ENCODE measurements at places on chromosomes 6 and 20.

GRCh38 chr6:69719602-69720193 is 77.1 kb downstream of the LMBRD1 start:
- DNase-seq: no peak

GRCh38 chr6:24614043-24614420 is 32.0 kb downstream of the KIAA0319 start:
- no peak for DNase-seq

- no peak for DNase-seq
These were observed 310.0 kb upstream of the PRND start for GRCh38 chr20:4411744-4412143.

DNA sequence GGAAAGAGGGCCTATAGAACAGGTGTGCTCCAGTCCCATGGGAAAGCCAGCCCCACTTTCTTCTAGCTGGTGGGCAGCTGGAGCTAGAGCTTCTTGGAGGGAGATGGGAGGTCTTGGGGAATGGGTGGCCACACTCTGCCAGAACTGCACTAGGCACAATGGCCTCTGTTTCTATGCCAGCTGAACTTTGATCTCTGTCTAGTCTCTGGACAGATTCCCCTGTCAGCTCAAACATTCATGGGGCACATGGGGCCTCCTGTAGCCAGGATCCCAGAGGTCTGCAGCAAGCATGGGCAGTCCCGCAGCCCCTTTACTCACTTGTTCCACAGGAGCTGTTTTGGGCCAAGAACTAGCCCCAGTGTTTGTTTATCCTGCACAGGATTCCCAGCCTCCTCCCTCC is 591.3 kb upstream of the HS3ST5 start:
- DNase-seq: no peak

DNA sequence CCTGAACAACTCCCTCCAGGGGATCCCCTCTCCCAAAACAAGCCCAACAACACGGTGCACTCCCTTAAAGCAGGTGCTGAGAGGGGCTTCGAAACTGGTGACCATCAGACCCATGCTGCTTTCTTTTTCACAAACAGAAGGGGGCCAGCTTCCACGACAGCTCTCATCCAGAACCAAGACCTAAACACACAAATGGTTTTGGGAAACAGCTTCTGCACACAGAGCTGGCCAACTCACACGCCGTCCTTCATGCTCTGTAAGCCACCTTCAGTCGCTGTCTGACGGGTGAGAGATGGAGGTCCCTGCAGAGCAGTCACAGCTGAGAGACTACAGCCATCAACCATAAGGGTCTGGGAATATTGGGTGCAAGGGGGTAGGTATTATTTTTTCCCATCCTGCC is 76.3 kb downstream of the ZMYND8 start:
- DNase-seq: no peak

GRCh38 chr6:37882724-37883413 is 63.3 kb downstream of the ZFAND3 start:
- DNase-seq: no peak

DNA sequence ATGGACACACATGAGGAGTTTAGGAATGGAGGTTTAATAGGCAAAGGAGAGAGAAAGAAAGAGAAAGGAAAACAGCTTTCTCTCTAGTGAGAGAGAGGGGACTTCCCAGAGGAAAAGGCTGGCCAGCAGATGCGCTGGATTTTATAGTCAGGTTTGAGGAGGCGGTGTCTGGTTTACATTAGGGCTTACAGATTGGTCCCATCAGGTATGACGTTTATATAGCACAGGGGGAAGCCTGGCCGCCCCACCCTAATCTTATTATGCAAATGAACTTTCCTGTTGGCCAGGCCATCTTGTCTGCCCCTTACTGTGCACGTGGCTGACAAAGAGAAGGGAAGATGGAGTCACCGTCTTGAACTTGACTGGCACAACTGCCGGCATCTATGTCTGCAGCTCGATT is 86.6 kb upstream of the QKI start:
- DNase-seq: no peak

DNA sequence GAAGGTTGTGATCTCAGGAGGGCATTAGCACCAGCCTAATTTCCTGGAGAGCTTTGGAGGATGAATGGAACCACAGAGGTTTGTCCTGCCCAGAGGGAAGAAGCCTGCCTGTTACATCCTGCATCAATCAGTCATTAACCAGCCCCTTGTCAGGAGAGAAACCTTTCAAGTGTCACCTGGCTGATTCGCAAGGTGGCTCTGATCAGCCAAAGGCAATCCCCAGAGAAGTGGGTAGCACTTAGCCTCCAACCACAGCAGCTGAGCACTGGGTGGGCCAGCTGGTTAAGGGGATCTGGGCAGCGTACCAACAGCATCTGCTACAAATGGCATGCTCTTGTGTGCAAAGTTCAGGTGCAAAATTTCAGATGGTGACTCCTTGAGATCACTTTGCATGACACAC is 26.9 kb downstream of the ANKEF1 start:
- DNase-seq: no peak

- DNase-seq: peak; percentile 66
These were observed 1.3 kb downstream of the PLCG1 start for GRCh38 chr20:41138475-41139226.

GRCh38 chr6:21102201-21102600 is 491.4 kb upstream of the SOX4 start:
- DNase-seq: no peak

- no peak for DNase-seq
These were observed 171.3 kb downstream of the SLC16A10 start for GRCh38 chr6:111258615-111259088.

DNA sequence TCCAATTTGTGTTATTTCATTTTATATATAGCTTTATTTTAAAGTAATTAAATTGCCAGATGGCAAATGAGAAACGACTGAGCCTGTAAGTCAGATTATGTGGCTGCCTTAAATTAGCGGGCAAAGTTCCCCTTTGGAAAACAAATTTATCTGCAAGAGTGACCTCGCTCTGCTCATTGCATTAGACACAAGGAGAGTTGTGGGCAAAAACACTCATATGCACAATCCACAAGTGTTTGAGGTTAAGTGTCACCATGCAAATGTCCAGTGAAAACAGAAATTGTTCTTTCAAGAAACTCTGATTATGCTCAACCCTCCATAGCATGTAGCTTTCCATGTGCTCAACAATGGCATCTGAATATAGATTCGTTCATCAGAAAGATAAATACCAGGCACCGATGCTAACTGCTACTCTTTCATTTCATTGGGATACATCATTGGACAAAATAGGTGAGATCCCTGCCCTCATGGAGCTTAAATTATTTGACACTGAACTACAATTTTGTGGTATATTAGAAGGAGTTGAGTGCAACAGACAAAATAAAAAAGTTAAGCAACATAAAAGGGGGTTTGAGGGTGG is 1.7 kb upstream of the NHSL1 start:
- no peak for DNase-seq

- DNase-seq: no peak
These were observed 26.1 kb downstream of the RBCK1 start for GRCh38 chr20:434221-434620.

GRCh38 chr20:32037929-32038328 is 14.1 kb upstream of the HCK start:
- DNase-seq: no peak

- no peak for DNase-seq
These were observed 41.5 kb upstream of the TENT5A start for GRCh38 chr6:81793821-81794475.

Data from right kidney (tissue), 9 donors.